Type B pancreatic cell (in vitro differentiated cells): ENCODE measurements at places on chromosomes 1 and 21. TPM values are rescaled to one million over a fixed set of nuclear protein-coding genes. Genes with fewer than 3 reads are reported as not detected.

Gene BEST4
- 0.48 and 0.99 TPM in 2 replicates for total RNA-seq

Gene LCE1D
- total RNA-seq = not detected in 2 replicates

GRCh38 chr1:92936865-92937264 is 24.4 kb downstream of the DIPK1A start:
- DNase-seq = no peak

- DNase-seq = no peak
Measured at GRCh38 chr1:1426496-1427105, 5.5 kb upstream of the ANKRD65 start.

DNA sequence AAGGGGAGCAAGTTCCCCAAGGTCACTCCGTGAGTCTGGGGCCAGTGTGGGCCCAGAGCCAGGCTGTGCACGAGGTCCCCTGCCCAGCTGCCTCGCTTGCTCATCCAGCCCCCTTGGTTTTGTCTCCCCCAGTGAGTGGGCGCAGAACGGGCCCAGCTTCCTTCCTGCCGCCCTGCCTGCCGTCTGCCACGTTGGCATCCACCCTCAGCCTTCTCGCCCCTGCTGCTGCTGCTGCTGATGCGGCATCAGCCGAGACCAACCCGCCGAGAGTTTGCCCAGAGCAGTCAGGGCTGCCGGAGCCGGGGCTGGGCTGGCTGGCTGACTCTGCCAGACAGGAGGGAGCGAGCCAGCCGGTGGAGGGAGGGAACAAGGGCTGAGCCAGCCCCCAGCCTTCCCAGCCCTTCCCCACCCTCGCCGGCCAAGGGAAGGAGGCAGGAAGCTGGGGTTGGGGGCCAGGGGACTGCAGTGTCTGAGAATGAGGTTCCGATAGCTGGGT is 31.4 kb upstream of the WASF2 start:
- no peak for DNase-seq

DNA sequence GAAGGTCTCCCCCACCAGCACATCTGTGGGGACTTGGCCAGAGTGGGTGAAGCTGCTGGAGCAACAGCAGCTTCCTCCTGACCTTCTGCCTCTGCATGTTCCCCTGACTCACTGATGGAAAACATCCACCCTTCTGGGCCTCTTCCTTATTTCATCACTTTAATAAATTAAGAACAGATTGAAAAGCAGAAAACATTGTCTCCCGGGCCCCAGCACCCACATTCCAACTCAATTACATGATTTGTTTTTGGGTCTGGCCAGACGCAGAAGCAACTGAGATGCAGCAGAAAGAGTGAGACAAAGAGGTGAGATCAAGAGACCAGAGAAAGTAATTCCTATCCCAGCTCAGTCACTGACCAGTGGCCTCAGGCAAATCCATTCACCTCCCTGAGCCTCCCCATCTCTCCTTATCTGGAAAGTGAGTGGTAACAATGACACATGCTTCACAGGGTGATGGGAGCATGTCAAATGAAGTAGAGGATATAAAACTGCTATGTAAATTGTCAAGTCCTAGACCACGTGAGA is 157.1 kb downstream of the ELAVL4 start:
- DNase-seq = no peak

DNA sequence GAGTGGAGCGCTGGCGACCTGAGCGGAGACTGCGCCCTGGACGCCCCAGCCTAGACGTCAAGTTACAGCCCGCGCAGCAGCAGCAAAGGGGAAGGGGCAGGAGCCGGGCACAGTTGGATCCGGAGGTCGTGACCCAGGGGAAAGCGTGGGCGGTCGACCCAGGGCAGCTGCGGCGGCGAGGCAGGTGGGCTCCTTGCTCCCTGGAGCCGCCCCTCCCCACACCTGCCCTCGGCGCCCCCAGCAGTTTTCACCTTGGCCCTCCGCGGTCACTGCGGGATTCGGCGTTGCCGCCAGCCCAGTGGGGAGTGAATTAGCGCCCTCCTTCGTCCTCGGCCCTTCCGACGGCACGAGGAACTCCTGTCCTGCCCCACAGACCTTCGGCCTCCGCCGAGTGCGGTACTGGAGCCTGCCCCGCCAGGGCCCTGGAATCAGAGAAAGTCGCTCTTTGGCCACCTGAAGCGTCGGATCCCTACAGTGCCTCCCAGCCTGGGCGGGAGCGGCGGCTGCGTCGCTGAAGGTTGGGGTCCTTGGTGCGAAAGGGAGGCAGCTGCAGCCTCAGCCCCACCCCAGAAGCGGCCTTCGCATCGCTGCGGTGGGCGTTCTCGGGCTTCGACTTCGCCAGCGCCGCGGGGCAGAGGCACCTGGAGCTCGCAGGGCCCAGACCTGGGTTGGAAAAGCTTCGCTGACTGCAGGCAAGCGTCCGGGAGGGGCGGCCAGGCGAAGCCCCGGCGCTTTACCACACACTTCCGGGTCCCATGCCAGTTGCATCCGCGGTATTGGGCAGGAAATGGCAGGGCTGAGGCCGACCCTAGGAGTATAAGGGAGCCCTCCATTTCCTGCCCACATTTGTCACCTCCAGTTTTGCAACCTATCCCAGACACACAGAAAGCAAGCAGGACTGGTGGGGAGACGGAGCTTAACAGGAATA is 4.2 kb downstream of the TFAP2E start:
- DNase-seq = no peak

- DNase-seq = no peak
Measured at GRCh38 chr1:218485241-218485928, 140.2 kb downstream of the TGFB2 start.

- DNase-seq = no peak
Measured at GRCh38 chr1:9687120-9687873, 35.8 kb downstream of the PIK3CD start.
